ENCODE measurements at places on chromosomes 5 and 9.

DNA sequence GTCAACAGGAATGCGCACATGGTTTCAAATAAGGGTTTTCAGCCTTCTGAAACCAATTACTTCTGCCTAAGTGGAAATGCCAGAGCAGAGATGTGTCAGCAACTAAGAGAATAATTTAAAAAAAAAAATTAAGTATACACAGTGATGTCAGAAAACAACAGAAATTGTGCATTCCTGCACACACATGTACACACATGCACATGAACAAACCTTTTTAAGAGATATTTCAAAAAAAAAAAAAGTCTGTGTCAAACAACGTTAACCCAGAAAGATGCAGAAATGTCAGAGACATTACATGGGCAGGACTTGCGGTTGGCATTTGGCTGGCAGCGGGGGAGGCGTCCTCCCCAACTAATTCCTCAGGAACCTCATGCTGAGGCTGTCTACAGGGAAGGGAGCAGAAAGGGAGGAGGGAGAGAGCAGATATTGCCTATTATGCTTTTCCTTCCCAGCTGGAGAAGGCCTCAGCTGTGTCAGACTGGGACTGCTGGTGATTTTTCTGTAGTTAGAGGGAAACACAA, 536.9 kb upstream of the WWC1 start:
- H3K4me1 ChIP-seq, result peaks cover 6% of the 10 kb centered on the region
- no peaks in the 10 kb centered on the region for H3K27me3 ChIP-seq
- no peak overlapping the region for H3K27ac ChIP-seq
- H3K4me3 ChIP-seq, result no peak overlapping the region
- no peak for DNase-seq

GRCh38 chr5:30908356-30908755, 285.1 kb upstream of the CDH6 start:
- H3K4me1 ChIP-seq, result no peaks in the 10 kb centered on the region
- no peak overlapping the region for H3K27ac ChIP-seq
- H3K27me3 ChIP-seq, result no peaks in the 10 kb centered on the region
- H3K36me3 ChIP-seq, result no peaks in the 10 kb centered on the region
- DNase-seq, result no peak

GRCh38 chr5:60340965-60341471, 358.9 kb downstream of the DEPDC1B start:
- no peaks in the 10 kb centered on the region for H3K4me1 ChIP-seq
- no peaks in the 10 kb centered on the region for H3K27me3 ChIP-seq
- no peak for DNase-seq
- no peak overlapping the region for H3K27ac ChIP-seq

- H3K4me1 ChIP-seq, result peaks cover 7% of the 10 kb centered on the region
- no peak overlapping the region for H3K27ac ChIP-seq
- no peaks in the 10 kb centered on the region for H3K36me3 ChIP-seq
- no peak overlapping the region for H3K4me3 ChIP-seq
- H3K27me3 ChIP-seq, result peaks cover 5% of the 10 kb centered on the region
- DNase-seq, result peak; percentile 76
These were observed 139.9 kb upstream of the PRLR start for GRCh38 chr5:35369965-35370790.

GRCh38 chr5:114055318-114056184, 306.3 kb upstream of the KCNN2 start:
- H3K36me3 ChIP-seq, result no peaks in the 10 kb centered on the region
- H3K27ac ChIP-seq, result no peak overlapping the region
- H3K4me1 ChIP-seq, result peaks cover 5% of the 10 kb centered on the region

DNA sequence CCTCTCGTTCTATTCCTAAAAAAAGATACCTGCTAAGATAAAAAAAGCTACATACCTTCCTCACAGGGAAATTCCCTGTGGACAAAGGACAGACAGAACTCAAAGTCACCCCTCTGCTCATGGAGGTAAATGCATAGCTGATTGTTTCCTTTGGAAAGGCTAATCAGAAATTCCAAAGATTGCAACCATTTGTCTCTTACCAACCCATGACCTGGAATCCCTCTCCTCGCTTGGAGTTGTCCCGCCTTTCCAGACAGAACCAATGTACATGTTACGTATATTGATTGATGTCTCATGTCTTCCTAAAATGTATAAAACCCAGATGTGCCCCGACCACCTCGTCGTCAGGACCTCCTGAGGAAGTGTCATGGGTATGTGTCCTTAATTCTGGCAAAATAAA, 49.2 kb upstream of the LIFR start:
- H3K36me3 ChIP-seq, result no peaks in the 10 kb centered on the region
- H3K4me1 ChIP-seq, result peaks cover 6% of the 10 kb centered on the region
- H3K27ac ChIP-seq, result no peak overlapping the region
- H3K4me3 ChIP-seq, result no peak overlapping the region
- H3K27me3 ChIP-seq, result no peaks in the 10 kb centered on the region
- no peak for DNase-seq

DNA sequence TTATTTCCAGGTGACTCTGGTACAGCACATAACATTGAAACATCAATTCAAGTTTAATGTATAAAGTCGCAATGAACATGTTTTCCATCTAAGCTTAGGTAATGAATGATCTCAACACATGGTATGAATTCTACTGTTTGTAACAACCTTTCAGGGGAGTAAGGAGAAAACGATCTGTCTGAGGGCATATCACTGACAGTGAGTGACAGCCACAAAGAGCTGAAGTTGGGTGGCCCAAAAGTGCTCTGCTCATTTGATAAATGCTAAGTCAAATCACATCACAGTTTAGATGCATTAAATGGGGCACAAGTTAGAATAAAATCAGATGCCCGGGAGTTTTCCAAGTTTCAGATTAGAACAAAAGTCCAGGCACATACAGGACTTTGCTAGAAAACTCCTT, 1.2 kb downstream of the FANCC start:
- H3K27ac ChIP-seq, result peak overlapping the region; percentile 99
- DNase-seq, result no peak
- H3K36me3 ChIP-seq, result no peaks in the 10 kb centered on the region

DNA sequence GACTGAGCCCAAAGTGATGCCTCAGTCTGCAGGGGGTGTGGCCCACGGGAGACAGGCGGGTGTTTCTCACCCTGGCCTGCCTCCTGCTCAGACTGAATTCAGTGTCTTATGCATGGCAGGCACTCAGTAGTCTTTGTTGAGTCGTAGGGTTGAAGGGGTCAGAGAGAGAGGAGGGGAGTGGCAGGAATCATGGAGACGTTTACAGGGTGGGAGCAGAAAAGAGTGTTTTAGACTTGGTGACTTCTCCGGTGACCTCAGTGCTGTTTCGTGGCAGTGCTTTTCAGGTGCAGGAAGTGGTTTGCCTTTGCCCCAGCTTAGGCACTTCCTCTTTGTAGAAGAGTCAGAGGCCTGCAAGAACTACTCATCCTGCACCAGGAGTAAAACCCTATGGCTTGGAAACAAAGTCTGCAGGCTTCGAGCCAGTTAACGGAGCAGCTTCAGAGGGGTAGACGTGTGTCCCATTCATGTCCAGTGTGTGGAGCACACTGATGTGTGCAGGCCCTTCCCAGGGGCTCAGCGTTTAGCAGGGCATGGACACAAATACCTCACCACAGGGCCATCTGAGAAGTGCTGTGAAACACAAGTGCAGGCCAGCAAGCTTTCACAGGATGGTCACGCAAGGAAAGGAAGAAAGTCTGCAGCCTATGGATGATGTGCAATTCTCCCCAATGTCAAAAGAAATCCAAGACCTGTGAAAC, 24.5 kb upstream of the SEMA4D start:
- no peak for DNase-seq
- no peaks in the 10 kb centered on the region for H3K27me3 ChIP-seq
- H3K4me1 ChIP-seq, result peaks cover 4% of the 10 kb centered on the region
- H3K36me3 ChIP-seq, result no peaks in the 10 kb centered on the region
- H3K27ac ChIP-seq, result no peak overlapping the region

DNA sequence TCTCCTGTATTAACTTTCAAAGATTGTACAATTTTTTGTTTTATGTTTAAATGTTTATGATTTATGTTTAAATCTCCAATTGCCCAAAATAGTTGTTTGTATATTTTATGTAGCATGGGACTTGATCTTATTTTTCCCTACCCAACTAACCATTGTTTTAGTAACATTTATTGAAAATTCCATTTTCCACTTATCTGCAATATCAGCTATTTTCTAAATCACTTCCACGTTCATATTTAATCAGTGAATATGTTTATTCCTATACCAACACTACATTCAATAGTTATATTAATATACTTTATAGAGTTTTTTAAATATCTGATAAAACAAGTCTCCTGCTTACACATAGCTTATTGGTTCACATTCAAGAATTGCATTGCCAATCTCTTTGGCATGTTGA, 532.2 kb downstream of the CHSY3 start:
- H3K36me3 ChIP-seq, result no peaks in the 10 kb centered on the region
- H3K27ac ChIP-seq, result no peak overlapping the region
- H3K4me1 ChIP-seq, result no peaks in the 10 kb centered on the region

DNA sequence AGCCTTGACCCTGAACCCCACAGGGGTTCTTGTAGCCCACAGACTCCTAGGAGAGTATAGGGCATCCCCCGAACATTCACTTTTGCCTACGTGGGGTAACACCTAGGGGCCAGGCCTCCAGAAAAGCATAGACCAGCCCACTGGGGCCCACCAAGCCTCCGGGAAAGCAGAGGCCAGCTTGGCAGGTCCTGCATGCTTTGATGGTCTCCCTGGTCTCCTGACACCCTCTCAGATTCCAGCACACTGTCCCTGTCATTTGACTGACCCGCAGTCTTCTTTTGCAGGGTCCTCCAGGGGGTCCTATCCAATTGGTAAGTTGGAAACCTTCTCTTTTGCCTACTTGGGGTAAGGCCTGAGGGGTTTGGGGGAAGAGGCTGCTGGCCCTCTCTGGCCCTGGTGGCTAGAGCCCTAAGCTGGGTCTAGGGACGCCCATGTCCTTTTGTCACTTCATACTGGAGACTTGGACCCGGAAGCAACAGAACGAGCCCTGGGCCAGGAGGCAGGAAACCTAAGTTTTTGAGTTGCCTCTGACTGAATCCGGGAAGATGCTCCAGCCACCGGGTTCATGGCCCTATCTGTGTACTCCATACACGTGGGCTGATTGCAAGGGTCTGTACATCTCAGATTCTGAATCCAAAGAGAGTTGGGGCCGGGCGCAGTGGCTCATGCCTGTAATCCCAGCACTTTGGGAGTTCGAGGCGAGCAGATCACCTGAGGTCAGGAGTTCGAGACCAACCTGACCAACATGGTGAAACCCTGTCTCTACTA, 20.9 kb upstream of the ORM1 start:
- H3K4me1 ChIP-seq, result no peaks in the 10 kb centered on the region
- H3K27ac ChIP-seq, result no peak overlapping the region
- no peak overlapping the region for H3K4me3 ChIP-seq
- H3K36me3 ChIP-seq, result peaks cover 12% of the 10 kb centered on the region
- no peaks in the 10 kb centered on the region for H3K27me3 ChIP-seq

DNA sequence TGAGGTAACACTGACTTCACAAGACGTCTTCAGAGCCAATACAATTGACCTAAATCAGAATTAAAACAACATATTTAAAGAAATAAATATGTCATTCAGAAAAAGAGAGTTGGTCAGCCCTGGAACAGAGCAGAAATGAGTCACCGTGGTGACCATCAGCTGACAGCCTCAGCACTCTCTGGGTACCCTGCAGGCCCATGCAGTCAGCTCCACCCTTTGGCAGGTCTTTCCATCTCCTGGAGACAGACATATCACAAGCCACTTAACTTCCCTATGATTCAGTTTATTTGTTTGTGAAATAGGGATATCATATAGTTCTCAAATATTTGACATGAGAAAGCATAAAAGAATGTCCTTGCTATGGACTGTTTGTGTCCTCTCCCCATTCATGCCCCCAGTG, 151.6 kb upstream of the MEF2C start:
- DNase-seq, result no peak
- H3K27me3 ChIP-seq, result no peaks in the 10 kb centered on the region
- H3K4me1 ChIP-seq, result no peaks in the 10 kb centered on the region
